Suprapubic skin (tissue), 4 donors: ENCODE measurements at places on chromosomes 13 and 19.

- DNase-seq: no peak
These were observed 9.2 kb downstream of the UBXN6 start for GRCh38 chr19:4448147-4448985.

DNA sequence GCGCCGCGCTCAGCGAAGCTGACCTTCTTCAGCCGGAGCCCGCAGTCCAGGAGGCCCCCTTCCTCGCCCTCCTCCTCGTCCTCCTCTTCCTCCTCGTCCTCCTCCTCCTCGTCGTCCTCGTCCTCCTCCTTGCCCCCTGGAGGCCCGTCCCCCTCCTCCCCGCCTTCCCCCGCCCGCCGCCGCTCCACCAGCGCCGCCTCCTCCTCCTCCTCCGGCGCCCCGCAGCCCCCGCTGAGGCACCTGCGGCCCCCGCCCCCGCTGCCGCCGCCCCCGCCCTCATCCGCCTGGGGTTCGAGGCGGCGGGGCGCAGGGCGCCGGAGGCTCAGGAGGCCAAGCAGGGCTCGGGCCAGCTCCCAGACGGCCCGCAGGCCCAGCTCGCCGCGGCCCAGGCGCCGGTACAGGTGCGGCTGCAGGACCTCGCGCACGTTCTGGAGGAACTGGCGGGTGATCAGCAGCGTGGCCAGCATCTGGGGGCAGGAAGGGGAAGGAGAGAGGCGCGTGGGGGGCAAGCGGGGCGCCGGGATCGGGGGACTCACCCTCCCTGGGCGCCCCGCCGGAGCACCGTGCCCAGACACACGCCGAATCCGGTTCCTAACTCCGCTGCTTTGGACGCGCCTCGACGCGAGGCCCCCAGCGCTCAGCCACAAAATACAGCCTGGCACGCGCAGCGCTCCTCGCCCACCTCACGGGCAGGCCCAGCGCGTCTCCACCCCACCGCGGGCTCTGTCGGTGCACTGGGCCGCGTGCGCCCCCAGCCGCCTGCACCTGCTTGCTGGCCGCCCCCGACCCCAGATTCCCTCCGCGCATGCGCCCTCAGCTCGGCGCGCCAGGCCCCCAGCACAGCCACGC, 5.9 kb downstream of the ANO8 start:
- DNase-seq: no peak

DNA sequence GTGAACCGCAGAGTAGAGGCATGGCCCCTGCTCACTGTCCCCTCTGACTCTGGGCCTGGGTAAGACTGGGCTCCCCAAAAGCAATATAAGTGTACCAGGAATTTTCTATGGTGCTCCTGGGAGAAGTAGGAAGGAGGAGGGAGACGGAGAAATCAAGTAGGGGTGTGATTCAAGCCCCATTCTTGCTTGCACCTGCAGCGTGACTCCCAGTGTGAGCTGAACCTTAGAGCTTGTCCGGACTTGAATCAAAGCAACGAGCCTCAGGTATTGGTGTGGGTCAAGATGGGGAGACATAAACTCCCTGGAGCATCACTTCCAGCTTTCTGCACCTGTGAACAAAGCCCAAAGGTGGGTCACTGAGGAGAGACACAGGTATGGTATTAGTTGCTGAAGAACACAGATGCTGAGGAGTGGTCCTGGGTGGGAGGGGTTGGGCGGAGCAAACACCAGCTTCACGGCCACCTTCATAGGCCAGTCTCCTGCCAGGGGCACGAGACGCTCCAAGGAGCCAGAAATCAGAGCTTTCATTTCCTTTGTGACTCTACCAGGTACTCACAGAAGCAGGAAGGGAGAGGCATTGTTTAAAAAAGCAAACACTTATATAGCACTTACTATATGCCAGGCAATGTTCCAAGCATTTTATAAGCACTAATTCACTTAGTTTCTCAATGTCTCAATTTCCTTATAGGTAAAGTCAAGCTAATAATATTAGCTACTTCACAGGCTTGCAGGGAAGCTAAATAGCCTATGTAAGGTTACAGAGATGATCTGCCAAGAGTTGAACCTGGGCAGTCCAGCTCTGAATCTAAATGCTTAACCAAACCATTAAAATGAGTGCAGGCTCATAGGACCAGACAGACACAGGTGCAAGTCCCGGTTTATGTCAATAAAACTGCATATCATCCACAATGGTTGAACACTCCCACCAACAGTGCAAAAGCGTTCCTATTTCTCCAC, 775.3 kb downstream of the UQCRFS1 start:
- no peak for DNase-seq

- no peak for DNase-seq
These were observed 15.5 kb upstream of the RABAC1 start for GRCh38 chr19:41974652-41975051.

GRCh38 chr13:27311518-27312210, 41.0 kb downstream of the RASL11A start:
- DNase-seq: no peak

DNA sequence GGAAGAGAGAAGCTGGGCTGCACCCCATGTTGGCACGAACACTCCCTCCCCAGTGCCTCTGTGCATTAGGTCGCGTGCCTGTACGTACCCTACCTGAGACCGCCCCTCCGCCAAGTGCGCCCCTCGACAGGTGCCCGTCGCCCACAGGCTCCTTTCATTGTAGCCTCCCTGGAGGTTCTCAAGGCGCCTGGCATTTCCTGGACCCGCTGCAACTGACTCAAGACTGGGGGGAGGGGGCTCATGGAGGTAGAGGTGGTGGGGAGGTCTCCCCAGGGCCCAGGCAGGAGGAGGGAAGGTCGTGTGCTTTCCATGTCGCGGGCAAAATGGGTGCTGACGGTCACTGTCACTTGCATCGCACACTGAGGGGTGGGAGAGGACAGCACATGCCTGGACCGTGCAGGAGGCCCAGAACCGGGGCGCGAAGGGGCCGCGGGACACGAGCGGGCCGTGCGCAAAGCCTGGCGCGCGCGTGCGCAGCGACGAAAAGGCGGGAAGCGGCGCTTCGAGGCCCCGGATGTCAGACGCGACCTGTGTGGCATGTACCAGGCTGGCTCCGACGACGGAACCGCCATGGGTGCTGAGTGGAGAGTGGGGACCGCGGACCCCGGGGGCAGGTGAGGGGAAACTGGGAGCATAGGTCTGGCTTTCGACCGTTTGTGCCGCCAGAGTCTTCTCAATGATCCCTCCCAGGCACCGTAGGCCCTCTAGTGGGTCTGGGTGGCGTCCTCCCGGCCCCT, 16.5 kb downstream of the NFIX start:
- DNase-seq: peak; percentile 73

GRCh38 chr19:28641395-28641794, 571.6 kb downstream of the UQCRFS1 start:
- no peak for DNase-seq

DNA sequence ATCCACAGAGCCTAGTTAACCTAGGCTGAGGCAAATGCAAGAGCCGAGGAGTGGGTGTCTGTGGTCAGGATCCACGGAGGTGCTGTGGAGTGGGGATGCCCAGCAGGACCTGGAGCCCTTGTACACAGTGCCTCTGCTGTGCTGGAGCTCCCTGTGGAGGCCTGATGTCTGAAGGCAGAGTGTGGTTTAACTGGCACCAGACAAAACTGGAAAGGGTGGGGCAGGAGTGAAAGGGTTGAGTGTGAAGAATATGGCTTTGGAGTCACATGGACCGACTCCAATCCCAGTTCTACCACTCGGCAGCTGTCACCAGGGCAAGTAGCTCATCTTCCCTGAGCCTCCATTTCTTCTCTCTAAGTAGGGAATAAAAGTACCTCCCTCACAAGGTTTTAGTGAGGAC, 60.3 kb upstream of the GPR12 start:
- no peak for DNase-seq

- no peak for DNase-seq
These were observed 19.3 kb downstream of the PLD3 start for GRCh38 chr19:40367577-40368434.

- DNase-seq: no peak
These were observed 25.7 kb upstream of the FREM2 start for GRCh38 chr13:38661010-38661675.

GRCh38 chr13:28655561-28655960, 3.4 kb upstream of the POMP start:
- DNase-seq: no peak

GRCh38 chr13:44680746-44681355, 104.7 kb upstream of the TSC22D1 start:
- DNase-seq: no peak

GRCh38 chr13:19153782-19154450, 27.7 kb downstream of the TUBA3C start:
- no peak for DNase-seq

GRCh38 chr13:31208559-31209122, 8.9 kb downstream of the B3GLCT start:
- DNase-seq: no peak

- no peak for DNase-seq
These were observed 74.5 kb upstream of the FRY start for GRCh38 chr13:31956980-31957644.

DNA sequence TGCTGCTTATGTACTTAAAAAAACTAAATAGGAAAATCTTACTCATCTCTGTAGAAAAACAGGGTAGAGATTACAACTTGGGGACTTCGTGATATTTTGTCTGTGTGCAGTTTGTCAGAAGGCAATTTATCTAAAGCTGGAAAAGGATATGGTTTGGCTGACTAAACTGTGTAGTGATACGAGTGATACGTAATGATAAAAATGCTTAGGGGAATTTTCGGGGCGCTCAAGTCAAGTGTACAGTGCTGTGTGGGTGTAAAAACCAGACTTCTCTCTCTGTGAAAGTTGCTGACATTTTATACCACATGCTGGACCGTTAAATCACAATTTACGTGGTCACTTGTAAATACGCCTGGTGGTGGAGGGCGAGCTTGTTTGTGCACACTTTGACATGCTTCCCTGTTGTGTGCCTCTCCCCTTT, 221.7 kb downstream of the KCNRG start:
- no peak for DNase-seq

DNA sequence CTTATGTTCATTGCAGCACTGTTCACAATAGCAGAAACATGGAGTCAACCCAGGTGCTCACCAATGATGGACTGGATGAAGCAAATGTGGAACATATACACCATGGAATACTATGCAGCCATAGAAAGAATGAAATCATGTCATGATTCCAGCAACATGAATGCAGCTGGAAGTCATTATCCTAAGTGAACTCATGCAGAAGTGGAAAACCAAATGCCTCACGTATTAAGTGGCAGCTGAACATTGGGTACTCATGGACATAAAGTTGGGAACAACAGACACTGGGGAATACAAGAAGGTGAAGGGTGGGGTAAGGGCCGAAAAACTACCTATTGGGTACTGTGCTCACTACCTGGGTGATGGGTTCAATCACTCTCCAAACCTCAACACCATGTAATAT, 915.9 kb downstream of the UQCRFS1 start:
- no peak for DNase-seq
